ENCODE measurements at places on chromosomes 11 and 22. TPM values are rescaled to one million over a fixed set of nuclear protein-coding genes. Genes with fewer than 3 reads are reported as not detected.

PTGDR2 gene
- total RNA-seq = not detected

DERL3 gene
- 0.46 TPM for total RNA-seq

OR52E8 gene
- total RNA-seq = not detected

TNNI2 gene
- not detected for total RNA-seq

MGAT3 gene
- total RNA-seq = under 0.01 TPM

INPP5J gene
- 0.30 TPM for total RNA-seq

MARK2 gene
- total RNA-seq = 8.4 TPM

CARD16 gene
- 18.8 TPM for total RNA-seq

OVCH2 gene
- not detected for total RNA-seq

ROBO4 gene
- 132 TPM for total RNA-seq

CARD10 gene
- total RNA-seq = 27.5 TPM

NCF4 gene
- total RNA-seq = not detected

TRIM49D1 gene
- not detected for total RNA-seq

ALDH3B2 gene
- not detected for total RNA-seq

HMOX1 gene
- total RNA-seq = 50.8 TPM

DTX4 gene
- total RNA-seq = under 0.01 TPM

KCNJ5 gene
- 0.30 TPM for total RNA-seq

KRTAP5-8 gene
- total RNA-seq = not detected

PC gene
- 5.5 TPM for total RNA-seq

APOL3 gene
- 104 TPM for total RNA-seq

FTH1 gene
- total RNA-seq = 339 TPM

NOX4 gene
- total RNA-seq = 11.4 TPM

RAB3IL1 gene
- total RNA-seq = 1.1 TPM

PRR14L gene
- total RNA-seq = 23.7 TPM

GUCY1A2 gene
- under 0.01 TPM for total RNA-seq

OR10A2 gene
- not detected for total RNA-seq

OLFML1 gene
- total RNA-seq = 2.9 TPM

OOSP2 gene
- total RNA-seq = not detected

PACS1 gene
- total RNA-seq = 17.8 TPM

OR5A1 gene
- total RNA-seq = not detected

PRR33 gene
- not detected for total RNA-seq

RIMBP3C gene
- under 0.01 TPM for total RNA-seq

VSIG10L2 gene
- total RNA-seq = not detected

C11orf91 gene
- 0.32 TPM for total RNA-seq

MMP7 gene
- total RNA-seq = 0.97 TPM

OR5A2 gene
- not detected for total RNA-seq

SYCE3 gene
- not detected for total RNA-seq

OR52N4 gene
- total RNA-seq = not detected

CRACR2B gene
- 6.5 TPM for total RNA-seq

All from epithelial cell of umbilical artery (primary cell).